Heart left ventricle (tissue), 16 donors: ENCODE measurements at places on chromosomes 11 and 22. TPM values are rescaled to one million over a fixed set of nuclear protein-coding genes. Genes with fewer than 3 reads are reported as not detected.

LGR4 gene
- 22.3 TPM for total RNA-seq

CDC42BPG gene
- 0.16 TPM for total RNA-seq

NEU3 gene
- total RNA-seq: 16.6 TPM

DNA sequence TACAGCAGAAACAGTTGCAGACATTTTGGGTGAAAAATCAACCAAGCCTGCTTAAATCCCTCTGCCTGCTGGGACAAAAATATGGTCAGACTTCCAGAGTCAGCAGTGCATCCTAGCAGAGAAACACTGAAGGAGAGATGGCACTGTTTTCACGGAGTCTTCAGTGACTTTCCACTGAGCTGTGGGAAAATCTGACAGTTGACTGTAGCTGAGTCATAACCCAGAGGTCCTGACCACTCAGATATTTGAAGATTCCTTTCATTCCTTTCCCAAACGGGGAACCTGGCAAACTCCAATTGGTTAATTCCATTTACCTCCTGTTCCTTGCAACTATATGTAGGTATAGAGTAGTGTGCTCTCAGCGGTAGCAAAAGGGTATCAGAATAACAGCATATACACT lies 20.9 kb upstream of the UPB1 start:
- DNase-seq: no peak

DNA sequence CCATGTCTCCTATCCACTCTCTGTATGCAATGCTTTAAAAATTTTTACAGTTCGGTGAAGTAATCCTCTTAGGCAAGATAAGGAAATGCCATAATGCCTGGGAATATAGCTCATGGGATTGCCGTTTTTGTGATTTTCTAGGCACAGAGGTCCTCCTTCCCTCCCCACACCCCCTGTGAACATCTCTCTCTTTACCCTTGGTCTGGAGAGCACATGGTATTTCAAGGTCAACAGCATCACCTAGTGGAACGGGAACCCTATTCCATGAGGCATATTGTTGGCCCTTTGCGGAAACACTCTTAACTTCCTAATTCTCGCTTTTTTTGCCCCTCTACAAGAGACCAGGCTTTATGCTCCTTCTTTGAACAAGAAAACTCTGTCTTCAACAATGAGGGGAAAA lies 8.8 kb downstream of the NXPE4 start:
- DNase-seq: no peak

DNA sequence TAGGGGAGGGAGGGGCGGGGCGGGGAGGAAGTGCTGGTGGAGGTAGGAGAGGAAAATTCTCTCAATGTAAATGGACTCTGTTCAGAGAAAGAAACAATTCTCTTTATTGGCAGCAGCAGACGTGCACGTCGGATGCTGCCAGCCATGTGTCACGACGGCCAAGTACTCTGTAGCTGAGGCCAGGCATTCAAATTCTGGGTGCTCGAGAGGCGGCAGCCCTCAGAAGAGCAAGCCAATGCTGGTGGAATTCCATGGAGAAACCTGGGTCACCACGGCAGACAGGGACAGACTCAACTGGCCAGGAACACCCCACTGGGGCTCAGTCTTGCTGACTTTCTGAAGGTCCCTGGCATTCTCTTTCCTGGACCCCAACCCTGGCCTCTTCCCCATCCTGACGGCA lies 90.8 kb downstream of the ABTB2 start:
- peak; percentile 61 for DNase-seq

DNA sequence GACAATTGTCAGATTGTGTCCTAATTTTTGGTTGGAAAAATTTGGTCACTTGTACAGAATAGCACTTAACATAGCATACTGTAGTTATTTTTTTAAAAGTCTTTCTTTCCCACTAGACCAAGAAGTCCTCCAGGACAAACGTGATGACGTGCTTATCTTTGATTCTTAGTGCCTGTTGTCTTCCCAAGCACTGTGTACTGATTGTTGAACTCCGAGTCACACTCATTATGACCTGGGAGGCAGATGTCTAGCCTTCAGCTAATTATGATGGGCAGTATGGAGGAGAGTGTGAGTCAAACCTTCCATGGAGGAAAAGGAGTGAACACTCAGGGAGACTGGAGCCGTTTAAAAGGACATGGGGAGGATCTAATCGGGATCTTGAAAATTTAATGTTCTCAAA lies 119.8 kb downstream of the SPON1 start:
- DNase-seq: peak; percentile 20

GRCh38 chr22:49476176-49476575 lies 351.5 kb downstream of the BRD1 start:
- DNase-seq: no peak

- DNase-seq: no peak
Measured at GRCh38 chr22:20257212-20258020, 10.7 kb downstream of the RTN4R start.

- peak; percentile 70 for DNase-seq
Measured at GRCh38 chr11:65640483-65641296, 2.8 kb downstream of the SIPA1 start.
